Spleen (tissue), 13 donors: ENCODE measurements at places on chromosomes 7 and 10.

- DNase-seq: peak; percentile 76
Measured at GRCh38 chr7:122887198-122887597, 938 bp upstream of the CADPS2 start.

- no peak for DNase-seq
Measured at GRCh38 chr10:113241599-113242360, 291.7 kb downstream of the TCF7L2 start.

- no peak for DNase-seq
Measured at GRCh38 chr7:80764132-80764531, 125.7 kb downstream of the CD36 start.

DNA sequence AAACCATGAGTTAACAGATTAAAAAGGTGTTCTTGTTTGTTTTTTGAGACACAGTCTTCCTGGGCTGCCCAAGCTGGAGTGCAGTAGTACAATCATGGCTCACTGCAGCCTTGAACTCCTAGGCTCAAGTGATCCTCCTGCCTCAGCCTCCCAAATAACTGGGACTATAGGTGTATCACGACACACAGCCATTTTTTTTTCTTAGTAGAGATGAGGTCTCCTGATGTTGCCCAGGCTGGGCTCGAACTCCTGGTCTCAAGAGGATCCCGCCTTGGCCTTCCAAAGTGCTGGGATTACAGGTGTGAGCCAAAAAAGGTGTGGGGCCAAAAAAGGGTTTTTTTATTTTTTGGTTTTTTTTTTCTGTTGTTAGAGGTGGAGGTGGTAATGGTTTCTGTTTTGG lies 29.3 kb downstream of the KMT2C start:
- no peak for DNase-seq

DNA sequence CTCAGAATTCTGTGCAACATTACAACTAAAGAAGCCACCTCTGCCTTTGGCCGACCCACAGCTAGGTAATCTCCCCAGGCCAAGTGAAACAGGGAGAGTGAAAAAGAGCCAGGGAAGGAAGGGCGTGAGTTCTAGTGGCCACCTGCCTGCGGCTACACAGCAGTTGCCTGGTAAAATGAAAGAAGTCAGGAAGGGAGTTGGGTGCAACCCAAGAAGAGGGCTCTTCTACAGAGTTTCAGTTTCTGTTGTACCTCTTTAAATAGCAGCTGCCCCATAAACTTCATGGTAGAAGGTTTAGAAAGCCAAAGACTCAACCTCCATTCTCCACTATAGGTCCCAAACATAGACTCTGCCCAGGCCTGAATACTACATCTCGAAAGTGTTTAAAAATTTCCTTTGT lies 76.2 kb upstream of the TMEM168 start:
- no peak for DNase-seq

DNA sequence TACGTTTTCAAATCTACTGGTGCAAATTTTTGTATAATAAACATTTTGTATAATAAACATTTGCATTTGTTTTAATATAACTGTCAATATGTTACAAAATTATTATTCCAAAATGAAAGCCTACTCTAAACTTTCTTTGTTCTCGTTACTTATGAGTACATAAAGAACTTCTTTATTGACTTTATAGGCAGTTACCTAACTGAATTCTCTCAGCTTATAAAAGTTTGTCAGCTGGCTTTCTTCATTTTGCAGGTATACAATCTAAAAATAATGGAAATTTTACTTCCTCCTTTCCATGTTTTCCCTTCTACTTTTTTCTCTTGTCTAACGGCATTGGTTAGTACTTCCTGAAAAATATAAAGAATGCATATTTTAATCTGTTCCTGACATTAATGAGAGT lies 137.1 kb downstream of the CHCHD3 start:
- DNase-seq: no peak

DNA sequence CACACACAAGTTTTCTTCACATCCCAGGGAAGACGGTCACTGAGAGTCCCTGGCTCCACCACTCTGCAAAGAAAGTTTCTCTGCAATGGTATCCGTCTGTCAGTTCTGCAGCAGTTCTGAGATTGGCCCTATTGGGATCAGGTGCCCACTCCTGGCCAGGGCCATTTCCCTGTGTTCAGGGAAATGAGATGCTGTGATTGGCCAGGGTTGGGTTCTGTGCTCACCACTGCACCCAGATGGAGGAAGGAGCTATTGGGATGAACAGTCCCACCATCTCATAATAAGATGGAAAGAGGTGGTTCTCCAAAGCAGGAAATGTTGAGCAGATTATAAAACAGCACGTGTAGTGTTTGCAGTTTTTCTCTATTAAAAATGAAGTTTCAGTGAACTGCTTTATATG lies 13.3 kb upstream of the PIP4K2A start:
- no peak for DNase-seq

DNA sequence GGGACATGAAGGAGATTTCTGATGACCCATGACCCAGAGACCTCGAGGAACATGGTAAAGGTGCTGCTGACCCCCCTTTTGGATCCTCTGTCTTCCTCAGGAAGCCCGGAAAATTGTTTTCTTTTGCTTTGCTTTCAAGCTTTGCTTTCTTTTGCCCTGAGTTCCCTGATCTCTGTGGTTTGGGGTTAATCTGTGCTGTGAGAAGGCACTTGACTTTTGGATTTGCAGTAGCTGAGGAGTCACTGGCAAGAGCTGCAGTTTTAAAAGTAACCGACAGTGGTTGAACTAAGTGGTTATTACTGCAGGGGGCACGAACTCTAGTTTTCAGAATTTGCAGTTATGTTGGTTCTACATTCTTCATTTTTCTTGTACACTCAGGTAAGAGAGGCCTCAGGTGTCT lies 53.0 kb downstream of the PDZD8 start:
- no peak for DNase-seq

DNA sequence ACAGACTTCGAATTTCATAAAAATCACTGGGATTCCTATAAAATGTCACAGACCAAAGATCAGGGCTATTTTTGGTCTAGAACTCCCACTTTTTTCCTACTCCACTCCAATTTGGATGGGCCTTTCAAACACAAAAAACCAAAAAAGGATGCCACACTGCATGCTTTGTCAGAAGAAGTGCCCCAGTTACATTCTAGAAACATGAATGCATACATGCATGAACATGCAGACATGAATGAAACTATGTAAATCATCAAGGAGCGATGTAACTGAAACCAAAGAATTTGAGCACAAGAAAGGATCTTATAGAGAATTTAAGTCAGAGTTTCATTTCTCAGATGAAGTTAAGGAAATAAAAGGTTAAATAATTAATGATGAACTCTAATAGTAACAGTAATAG lies 31.8 kb upstream of the FAM133B start:
- DNase-seq: no peak

DNA sequence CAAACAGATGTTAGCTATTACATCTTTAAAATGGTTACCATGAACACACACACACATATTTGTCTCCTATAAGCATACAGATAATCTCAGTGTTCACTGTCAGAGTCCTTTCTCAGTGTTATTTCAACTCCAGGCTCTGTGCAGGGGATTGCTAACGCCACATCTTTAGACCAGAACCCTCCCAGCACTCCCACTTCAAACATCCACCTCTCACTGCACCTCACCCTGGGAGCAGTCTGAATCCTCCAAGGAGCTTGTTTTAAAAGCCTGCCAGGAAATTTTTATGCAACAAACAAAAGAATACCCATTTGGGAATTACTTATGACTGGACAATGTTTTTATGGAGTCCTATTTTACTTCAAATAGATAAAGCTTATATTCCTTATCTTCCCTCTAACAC lies 107.4 kb downstream of the PARD3 start:
- DNase-seq: no peak

- no peak for DNase-seq
Measured at GRCh38 chr7:13920053-13920697, 69.3 kb downstream of the ETV1 start.

GRCh38 chr7:33392148-33392547 lies 262.8 kb downstream of the BBS9 start:
- no peak for DNase-seq

DNA sequence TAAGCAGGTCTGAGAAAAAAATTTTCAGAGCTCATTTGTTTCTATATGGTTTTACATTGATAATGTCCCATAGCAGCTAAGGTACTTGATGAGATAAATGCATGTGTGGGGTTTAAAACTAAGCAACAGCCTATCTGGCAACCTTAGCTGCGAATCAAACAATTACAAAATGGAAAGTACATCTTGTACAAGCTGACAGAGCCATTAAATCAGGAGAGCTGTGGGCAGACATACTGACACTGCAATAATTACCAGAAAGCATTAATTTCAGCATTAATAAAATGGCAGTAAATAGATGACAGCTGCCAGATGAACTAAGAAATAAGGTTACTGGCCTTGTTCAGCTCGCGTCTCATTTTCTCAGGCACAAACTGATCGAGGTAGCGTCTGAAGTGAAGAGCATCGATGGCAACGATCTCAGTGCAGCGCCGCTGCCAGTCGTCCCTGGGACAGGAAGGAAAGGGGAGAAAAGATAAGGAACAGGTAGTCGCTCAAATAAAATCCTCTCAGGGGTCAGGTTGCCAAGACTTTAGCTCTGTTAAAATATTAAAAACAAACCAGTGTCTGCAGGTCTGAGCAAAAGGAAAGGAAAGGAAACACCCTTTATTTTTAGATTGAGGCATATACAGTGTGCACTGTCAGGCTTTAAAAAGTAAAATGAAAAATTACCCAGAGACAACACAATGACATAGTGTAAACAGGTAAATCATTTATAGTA lies 79.7 kb upstream of the OGDHL start:
- no peak for DNase-seq

DNA sequence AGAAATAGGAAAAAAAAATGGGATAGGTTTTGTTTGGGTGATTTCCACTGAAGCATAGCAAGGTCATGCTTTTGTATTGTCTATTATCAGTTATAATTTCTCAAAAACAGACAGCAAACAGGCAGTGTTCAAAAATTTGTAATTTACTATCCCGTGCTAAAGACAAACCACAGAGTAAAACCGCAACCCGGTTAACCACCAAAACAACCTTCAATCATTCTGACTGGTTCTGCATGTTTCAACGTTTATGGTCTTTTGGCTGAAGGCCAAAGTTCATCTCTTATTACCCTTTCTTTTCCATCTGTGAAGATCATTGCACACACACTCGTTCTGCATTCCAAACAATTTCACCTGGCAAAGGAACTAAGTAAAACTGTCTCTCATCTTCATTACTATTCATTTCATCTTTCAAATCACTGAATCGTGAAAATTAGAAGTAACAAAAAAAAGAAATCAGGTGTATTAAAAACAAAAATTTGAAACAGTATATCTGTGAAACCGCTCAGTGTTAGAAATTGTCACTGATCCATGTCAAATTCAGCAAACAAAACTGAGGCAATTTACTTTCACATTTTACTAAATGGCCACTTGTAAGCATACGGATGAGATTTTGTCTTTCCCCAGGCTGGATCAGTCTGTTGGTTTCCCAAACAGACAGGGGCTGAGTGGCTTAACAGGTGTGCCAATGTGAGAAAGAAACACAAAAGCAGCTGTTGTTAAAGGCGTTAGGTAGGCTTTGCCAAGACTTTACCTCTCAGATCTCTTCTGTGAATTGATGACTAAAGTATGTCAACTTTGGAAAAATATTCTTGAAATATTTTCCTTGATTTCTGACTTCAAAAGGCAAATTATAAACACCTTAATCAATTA lies 539.6 kb downstream of the CNTNAP2 start:
- no peak for DNase-seq

DNA sequence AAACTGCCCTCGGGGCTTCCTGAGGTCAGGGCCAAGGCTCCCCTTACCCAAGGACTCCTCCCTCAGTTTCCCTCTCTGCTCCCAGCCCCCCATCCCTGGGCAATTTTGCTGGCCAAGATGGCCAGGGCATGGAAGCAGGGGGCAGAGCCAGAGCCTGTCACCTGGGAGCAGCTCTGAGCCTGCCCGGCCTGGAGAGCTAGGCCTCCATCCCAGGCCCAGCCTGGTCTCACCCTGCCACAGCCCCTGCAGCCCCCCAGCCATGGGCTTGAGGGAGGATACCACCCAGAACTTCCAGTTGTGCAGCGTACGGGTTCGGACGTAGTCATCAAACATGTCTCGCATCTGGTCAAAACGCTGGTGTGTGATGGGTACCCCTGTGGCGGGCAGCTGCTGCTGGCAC lies 17.0 kb upstream of the TBL2 start:
- no peak for DNase-seq

DNA sequence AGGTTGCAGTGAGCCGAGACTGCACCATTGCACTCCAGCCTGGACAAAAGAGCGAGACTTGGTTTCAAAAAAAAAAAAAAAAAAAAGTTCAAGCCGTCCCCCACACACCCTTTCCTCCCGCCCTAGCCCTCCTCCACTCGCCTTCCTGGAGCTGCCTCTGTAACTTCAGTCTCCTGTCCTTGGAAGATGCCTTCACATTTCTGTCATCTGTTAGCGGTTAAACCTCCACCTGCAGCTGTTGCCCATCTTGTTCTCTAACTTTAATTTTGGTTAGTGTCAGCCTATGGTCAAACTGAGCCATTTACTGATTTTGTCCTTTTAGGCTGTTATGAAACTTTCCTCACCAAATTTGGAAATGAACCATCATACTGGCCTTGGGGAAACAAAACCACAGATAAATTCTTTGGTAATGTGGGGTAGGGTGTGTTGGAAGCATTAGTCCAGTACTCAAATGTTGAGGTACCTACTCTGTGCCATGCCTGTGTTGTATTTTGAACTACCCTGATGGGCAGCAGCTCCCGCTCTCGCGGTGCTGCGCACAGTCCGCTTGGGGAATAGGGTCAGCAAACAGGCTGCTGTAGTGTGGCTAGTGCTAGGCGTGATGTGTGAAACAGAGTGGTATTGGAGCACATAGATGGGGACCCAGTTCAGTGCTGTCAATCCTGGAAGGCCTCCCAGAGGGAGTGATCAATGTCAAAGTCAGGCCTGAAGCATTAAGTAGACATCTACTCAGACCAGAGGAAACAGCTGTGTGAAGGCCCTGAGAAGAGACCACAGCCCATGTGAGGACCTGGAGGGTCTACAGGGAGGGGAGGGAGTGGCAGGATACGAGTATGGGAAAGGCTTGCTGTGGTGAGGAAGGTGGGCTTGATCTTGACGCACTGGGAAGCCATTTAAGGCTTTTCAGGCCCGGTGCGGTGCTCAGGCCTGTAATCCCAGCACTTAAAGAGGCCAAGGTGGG lies 26.9 kb downstream of the SFXN4 start:
- peak; percentile 67 for DNase-seq

DNA sequence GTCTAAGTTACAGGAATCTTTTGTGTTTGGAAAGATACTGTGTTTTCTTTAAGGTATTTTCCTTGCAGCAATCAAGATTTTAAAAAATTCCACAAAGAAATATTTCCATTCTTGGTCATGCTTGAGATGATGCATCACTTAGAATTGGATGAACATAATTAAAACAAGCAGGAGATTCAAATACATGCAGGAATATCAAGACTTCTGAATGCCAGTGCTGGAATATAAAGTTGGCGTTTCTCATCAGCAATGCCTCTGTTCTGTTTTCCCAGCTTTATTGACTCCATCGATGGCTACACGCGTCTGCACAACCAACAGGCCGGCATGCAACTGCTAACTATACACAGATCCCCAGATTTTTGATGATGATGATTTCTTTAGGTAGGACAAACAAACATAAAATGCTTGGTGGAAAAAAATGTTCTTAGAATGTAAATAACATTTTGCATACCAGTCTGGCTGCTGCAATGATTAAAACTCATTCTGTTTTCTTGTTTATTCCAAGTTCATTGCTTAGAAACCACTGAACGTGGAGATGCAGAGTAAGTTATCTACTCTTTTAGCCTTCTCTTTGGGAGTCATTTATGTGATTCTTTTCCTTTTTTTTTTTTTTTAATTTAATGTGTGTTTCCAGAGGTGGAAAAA lies 91.3 kb upstream of the FAM171A1 start:
- DNase-seq: no peak

- peak; percentile 56 for DNase-seq
Measured at GRCh38 chr10:1615186-1615954, 122.0 kb downstream of the ADARB2 start.
